ENCODE measurements at places on chromosomes 1 and 21. TPM values are rescaled to one million over a fixed set of nuclear protein-coding genes. Genes with fewer than 3 reads are reported as not detected.

The KRTCAP2 gene
- 146 TPM for total RNA-seq

The CFHR5 gene
- not detected for total RNA-seq

The AUNIP gene
- not detected for total RNA-seq

The DCAF6 gene
- 9.8 TPM for total RNA-seq

The PDPN gene
- total RNA-seq: 8.5 TPM

The PGLYRP3 gene
- not detected for total RNA-seq

The CR1L gene
- not detected for total RNA-seq

The KRTAP21-2 gene
- not detected for total RNA-seq

- no peak for DNase-seq
Measured at GRCh38 chr1:107883562-107883961, 81.4 kb downstream of the VAV3 start.

DNA sequence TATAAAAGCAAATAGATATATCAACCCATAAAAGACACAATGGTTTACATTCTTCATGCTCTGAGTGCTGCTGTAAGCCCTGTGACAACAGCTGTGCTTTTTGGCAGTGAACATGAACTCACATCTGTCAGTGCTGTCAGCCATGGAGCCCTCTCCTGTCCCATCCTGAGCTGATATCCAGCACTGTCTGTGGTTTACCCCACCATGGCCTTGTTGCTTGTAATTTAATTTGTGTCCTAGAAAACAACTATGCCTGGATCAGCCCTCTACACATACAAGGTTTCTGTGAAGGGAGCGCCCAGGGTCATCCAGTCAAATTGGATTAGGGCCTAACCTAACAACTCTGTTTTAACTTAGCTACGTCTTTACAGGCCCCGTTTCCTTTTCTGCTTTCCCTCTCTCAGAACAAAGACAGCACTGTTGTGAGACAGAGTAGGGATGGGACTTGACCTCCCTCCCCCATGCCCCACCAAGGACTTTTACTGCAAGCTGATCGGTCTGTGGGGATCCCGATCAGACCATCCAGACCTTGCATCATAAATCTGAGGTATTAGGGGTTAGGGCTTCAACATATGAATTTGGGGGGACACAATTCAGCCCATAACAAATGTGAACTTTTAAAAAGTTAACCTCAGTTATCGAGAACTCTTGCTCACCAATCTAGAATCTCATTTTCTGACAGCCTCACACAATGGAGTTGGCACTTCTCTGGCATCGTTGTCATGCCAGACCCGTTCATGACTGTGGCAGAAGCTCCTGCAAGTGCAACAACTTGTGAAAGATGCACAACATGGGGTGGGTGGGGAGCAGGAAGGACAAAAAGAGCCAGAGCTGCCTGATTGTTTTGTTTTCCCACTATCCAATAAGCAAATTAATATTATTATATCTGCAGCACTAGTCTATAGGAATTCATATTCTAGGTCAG lies 16.4 kb upstream of the SLC44A3 start:
- DNase-seq: no peak

- no peak for DNase-seq
Measured at GRCh38 chr1:204962742-204963632, 80.0 kb upstream of the CNTN2 start.

DNA sequence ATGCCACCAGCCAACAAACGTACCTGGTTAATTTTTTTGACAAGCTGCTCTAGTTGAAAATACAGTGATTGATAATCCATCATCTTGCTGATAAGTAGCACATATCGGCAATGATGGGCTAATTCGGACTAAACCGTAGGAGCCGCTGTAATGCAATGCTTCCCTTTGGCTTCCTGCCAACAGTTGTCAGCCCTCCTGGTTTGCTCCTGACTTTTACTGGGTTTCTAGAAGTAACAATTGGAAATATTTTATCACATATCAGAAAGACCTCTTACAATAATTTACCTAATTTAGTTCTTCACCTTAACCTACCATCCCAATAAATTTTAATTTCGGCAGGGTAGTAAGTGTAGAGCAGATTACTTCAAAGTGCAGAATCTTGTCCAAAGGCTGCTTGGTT lies 148.5 kb downstream of the DHRS3 start:
- no peak for DNase-seq

- DNase-seq: no peak
Measured at GRCh38 chr21:46000182-46000730, 18.7 kb downstream of the COL6A1 start.

GRCh38 chr1:34794001-34794789 lies 1.4 kb downstream of the GJA4 start:
- DNase-seq: no peak

DNA sequence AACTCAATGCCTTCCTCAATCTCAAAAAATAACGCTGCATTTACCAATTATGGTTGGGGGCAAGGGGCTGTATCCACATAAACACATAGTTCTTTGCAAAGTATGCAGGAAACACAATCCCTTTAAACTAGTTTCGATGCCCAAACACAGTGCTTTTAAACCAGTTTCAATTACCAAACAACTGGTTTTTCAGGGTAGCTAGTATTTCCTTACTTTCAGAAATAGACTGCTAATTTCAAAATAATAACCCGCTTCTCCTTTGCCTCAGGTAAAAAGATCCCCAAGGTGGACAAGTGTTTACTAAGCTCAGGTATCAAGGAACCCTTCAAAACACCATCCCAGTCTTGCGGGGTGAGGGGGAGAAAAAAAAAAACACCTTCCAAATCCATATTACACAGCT lies 2.8 kb downstream of the SIPA1L2 start:
- no peak for DNase-seq

- no peak for DNase-seq
Measured at GRCh38 chr21:36450511-36450910, 29.4 kb downstream of the CLDN14 start.

DNA sequence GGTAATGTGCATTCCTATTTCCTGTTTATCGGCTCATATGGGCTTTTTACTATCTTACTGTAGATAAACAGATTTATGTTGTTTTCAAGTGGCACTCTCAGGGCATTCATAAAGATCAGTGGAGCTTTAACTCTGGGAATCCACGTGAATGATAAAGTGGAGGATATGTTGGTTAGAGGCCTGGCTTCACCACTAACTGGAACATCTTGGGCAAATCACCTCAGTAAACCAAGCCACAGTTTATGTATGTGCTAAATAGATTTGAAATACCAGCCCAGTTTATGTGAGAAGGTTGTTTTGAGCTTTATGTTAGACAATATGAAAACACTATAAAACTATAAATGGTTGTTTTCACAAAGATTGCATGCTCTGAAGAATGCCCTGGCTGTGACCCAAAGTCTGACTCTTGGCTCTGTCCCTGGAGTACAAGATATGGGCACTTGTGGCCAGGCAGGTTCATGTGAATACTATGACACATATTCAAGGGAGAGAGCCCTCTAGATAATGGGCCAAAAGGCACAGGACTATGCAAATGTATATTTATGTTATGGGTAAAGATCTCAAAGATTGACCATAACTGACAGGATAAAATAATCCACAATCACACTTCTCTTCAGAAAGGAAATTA lies 36.7 kb downstream of the FAM163A start:
- DNase-seq: no peak

GRCh38 chr21:45460611-45461368 lies 55.8 kb downstream of the COL18A1 start:
- no peak for DNase-seq

- DNase-seq: no peak
Measured at GRCh38 chr1:205515781-205516253, 11.3 kb downstream of the CDK18 start.

DNA sequence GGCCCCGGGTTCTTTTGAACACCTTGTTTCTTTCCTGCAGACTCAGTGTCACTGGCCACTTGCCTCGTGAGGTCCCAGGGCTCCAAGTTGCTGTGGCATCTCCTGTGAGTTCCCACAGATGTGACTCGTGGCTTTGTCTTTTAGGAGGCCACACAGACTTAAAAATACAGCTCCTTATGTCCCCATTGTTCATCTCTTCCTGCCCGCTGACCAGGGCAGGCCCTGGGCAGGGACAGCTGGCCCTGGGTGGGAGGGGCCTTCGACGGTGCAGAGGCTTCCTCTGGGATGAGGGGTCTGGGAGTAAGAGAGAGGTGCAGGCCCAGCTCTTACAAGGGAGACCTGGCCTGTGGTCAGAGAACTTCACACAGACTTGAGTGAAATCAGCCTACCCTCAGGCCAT lies 15.6 kb downstream of the LDLRAP1 start:
- DNase-seq: no peak

DNA sequence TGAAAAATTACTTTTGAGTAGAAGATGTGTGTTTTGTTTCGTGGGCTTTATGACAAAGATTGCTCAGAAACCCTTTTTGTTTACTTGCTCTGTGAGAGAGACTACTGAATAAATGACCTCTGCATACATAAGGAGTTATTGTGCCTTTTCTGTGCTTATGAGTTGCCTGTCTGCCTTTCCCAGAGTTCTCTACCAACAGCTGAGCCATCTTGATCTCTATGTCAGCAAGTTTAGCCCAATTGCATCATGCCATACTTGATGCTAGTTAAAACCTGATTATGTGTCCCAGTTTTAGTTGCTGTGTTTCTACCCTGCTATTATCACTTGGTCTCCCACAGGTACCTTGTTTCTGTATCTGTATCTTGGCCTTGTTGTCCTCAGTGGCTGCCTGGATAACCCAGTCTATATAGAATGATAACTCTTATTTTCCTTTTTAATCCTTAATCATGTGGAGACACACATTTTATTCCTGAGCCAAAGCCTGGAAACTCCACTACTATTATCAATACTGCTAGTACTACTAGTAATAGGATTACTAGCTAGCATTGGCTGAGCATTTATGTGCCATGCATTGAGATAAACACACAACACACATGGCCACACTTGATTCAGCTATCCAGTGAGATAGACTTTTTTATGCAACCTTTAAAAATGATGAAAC lies 28.7 kb upstream of the GNG12 start:
- no peak for DNase-seq

DNA sequence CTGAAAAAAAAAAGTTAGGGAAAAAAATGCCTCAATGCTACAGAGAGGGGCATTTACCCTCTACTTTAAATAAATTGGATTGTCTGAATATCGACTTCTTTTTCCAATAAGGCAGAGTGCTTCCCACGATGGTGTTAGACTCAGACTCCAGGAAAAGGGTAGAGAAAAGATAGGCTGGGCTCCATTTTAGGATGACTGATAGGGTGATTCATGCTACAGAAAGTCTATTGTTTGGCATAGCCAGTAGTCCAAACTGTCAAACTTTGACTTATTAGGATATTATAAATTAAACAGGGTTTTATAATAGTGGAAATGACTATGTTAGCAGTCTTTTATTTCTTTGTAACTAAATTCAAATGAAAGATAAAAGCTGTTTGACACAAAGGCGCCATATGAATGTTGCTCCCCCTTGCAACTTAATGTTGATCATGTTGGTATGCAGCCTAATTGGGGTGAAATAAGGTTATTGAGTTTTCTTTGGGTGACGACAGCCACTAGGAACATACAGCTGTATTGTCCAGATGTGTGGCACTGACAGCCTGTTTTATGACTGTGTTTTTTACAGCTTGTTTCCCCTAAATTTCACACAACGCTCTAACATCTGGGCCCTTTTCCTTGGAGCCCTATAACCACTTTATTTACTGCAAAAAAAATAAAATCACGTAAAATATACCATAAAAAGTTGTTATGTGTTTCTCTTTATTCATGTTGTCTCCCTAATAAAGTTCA lies 69.3 kb downstream of the SPAG17 start:
- no peak for DNase-seq

DNA sequence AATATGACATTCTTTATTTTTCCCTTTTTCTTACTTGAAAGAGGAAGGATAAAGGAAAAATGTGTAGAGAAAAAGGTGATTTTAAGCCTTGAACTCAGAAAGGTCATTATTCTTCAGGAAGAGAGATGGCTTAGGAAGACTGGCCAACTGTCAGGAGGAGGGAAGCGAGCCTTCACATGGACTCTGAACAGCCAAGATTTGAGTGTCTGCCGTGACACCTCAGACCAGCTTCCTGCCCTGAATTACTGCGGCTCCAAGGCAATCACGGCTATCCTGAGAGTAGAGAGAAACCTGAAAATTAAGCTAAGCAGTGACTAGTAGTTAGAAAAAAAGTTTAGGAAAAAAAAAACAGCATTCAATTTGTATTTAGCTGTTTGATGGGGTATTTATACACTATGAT lies 314.7 kb downstream of the KCNH1 start:
- DNase-seq: no peak

GRCh38 chr1:234918961-234919761 lies 209.5 kb downstream of the TOMM20 start:
- DNase-seq: no peak

GRCh38 chr1:21434394-21434793 lies 5.5 kb upstream of the NBPF3 start:
- no peak for DNase-seq
